ENCODE measurements at places on chromosomes 6 and 20.
A peak's percentile ranks its signal among the peaks of the same experiment; 100 is the strongest.

- no peak for DNase-seq
Measured at GRCh38 chr20:39270837-39271604, 308.9 kb downstream of the DHX35 start.

GRCh38 chr6:157761331-157761921, 61.6 kb upstream of the SNX9 start:
- DNase-seq, result no peak

- DNase-seq, result no peak
Measured at GRCh38 chr6:135281227-135281626, 100.1 kb downstream of the MYB start.

DNA sequence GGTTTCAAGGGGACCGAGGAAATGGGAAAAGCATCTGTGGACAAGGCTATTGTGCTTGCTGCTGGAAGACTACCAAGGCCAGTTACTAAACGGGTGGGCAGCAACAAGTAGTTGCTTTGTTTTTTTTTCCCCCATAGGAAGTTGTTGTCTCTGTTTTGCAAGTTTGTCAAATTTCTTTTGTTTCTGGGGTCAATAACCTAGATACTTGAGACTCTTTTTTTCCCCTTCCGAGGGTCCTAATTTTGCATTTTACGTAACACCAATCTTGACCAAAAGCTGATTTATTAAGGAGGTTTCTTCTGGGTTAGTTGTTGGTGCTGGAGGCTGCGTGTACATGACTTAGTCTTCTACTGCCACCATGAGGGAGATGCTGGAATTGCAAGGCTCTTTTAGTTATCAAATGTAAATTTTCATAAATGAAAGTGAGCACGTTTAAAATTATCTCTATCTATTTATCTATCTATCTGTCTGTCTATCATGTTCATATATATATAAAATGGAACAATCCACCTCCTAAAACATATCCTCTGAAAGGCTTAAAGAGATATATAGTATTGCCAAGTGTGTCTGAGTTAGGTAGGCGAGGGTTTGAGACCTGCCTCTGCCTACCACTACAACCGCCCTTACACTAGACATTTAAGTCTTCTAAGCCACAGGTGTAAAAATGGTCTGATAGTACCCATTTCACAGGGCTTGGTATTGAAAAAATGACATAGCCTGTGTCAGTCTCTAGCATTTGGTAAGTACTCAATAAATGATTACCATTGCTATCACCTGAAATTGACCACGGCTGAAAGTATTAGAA, 60.2 kb downstream of the GCLC start:
- DNase-seq, result peak; percentile 76

DNA sequence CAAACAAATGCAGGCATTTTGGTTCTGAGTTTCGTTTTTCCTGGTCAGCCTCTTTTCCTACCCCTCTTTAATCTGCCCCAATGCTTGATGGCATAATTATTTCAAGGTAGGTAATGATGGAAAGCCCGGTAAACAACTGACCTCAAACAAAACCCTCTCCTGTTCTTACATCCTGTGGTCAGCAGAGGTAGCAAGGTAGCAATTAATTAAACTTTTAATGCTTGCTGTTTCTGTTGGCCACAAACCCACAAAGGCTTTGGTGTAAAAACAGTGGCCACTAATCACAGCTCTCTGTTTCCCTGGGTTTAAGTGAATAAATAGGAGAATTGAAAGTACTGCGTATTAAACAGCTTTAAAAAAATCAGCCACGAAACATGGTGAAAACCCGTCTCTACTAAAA, 261.5 kb upstream of the SOX4 start:
- no peak for DNase-seq

GRCh38 chr6:84539122-84539856, 225.1 kb downstream of the TBX18 start:
- DNase-seq, result no peak

DNA sequence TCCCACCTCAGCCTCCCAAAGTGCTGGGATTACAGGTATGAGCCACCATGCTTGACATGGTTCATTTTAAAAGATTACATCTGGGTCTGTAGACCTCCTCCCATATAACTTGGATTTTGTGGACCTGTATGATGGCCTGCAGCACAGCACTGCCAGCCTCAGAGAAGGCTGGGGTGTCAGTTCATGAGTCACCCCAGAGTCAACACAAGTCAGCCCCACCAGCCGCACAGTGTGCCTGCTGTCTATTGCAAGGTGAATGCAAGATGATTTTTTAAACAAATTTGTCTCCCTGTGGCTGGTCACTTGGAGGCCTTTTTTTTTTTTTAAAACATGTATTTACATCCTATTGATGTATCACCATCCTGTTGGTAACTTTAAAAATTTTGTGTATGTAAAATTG, 76.7 kb downstream of the RREB1 start:
- no peak for DNase-seq

- DNase-seq, result no peak
Measured at GRCh38 chr20:40913224-40914185, 115.1 kb upstream of the TOP1 start.

DNA sequence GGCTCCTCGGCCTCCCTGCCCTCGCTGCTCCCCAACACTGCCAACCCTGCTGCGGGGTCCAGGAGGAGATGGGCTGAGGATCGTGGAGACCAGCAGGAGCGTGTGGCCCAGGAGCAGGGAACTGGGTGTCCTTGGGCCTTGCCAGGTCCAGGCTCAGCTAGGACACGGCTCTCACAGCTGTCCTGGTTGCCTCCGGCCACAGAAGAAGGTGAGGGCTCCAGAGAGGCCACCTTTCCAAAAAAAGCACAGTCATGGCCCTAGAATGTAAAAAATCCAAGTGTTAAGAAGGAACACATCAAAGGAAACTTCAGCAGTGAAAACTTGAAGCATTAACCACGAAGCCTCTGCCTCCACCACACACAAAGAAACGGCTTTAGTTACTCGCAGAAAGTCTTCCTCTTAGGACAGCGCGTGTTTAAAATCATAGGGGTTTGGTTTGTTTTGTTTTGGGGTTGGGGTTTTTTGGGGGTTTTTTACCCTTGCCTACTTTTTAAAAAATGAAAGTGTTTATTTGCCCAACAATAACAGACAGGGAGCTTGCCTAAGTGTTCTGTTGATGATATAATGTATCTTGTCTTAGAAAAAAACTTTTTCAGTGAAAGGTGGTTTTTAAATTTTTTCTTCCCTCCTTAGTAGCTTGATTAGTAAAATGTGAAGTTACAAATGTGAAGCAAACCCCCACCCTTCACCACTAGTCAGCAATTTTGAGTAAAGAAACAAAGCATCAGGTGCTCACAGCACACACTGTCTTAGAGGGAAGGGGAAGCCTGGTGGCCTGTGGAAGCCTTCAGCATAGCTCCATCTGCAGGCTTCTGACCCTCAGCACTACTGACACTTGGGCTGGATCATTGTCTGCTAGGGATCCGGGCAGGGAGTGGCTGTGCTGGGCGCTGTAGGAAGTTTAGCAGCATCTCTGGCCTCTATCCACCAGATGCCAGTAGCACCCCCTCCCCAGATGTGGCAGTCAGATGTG, 60.0 kb downstream of the PTPN1 start:
- no peak for DNase-seq

- DNase-seq, result no peak
Measured at GRCh38 chr6:43645613-43645964, 753 bp downstream of the RSPH9 start.

DNA sequence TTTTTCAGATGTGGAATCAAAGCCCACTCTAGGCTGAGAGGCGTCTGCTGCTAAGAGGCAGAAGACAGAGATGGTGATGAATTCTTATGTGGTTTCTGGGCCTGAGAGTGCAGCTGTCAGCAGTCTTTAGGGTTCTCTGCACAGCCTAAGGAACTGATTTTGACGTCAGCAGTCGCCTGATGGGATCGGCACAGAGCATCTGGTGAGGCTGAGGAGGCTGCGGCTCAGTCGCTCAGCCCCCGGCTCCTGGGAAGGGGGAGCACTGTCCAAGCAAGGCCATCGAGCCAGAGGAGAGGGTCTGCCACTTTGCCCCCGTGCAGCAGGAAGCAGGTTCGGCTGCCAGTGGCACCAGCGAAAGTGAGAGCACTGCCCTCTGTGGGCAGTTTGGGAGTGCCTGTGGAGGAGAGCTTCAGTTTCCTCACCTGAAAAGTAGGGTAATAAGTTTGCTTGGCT, 92.5 kb downstream of the TCP11 start:
- no peak for DNase-seq

GRCh38 chr20:20719411-20719810, 7.0 kb upstream of the RALGAPA2 start:
- no peak for DNase-seq

GRCh38 chr20:25723975-25724374, 27.3 kb upstream of the ZNF337 start:
- DNase-seq, result no peak

DNA sequence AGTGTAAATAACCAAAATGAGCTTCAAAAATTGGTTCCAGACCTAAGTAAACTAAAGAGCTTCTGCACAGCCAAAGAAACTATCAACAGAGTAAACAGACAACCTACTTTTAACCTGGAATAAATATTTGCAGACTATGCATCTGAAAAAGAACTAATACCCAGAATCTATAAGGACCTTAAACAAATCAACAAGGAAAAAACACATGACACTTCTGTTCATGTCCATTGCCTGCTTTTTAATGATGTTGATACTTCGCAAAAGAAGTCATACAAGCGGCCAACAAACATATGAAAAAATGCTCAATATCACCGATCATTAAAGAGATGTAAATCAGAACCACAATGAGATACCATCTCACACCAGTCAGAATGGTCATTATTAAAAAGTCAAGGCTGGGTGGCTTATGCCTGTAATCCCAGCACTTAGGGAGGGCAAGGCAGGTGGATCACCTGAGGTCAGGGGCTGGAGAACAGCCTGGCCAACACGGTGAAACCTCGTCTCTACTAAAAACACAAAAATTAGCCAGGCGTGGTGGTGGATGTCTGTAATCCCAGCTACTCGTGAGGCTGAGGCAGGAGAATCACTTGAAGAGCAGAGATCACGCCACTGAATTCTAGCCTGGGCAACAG, 42.5 kb upstream of the DST start:
- no peak for DNase-seq

DNA sequence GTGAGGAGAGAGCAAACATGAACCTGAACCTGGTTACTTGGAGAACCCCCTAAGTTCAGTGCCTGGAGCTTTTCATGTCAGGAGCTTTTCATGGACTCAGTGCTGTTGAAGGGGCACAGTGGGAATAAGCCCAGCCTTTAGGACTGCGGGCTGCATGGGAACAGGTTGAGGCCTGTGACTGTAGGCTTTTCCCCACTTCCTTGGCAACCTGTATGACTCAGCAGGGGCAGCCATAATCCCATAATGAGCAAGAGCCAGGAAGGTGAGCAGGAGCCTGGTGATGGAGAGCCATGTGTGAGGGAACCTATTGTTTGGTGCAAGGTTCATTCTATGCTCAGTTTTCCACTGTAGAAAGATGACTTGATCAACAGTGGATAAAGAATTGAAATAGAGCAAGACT, 23.4 kb downstream of the MEP1A start:
- no peak for DNase-seq

- no peak for DNase-seq
Measured at GRCh38 chr20:60486937-60487336, 528.7 kb downstream of the CDH26 start.

DNA sequence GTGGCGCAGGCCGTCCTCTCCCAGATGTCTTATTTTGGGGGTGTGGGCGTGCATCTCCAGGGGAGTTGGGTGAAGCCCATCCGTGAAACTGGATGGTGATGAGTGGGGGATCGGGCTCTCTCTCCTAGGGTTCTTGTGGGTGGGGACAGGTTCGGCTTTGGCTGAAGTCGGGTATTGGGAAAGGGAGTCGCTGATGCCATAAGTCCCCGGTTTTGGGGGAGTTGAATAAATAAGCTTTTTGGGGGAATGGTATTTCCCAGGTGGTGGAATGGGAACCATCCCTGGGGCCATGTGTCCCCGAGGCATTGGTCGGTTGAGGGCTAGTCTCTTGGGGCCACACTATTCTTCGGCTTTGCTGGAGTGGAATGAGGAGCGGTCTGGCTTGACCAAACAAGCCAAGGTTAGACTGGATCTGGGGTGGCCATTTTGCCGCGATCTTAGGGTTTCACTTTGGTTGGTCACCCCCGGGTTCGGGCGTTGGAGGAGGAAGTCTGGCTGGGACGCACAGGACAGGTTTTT, 481 bp downstream of the ZNF133 start:
- no peak for DNase-seq

- DNase-seq, result no peak
Measured at GRCh38 chr6:21046276-21046675, 512.0 kb downstream of the CDKAL1 start.

DNA sequence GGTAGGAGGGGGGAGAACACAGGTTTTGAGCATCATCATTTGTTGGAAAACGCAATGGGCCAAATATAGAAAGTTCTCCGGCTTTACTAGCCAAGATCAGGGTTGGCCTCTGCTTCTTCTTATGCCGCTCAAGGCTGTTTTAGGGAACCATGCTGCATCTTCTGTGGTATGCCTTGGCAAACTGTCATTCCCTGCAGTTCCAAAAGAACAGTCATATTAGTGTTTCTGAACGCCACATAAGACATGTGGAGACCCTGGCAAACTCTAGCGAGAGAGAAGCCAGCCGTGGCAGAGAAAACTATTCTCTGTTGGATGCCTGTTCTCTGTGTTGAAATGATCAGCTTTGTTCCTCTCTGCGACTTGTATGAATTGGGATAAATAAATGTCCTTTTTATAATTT, 10.8 kb downstream of the ACTR5 start:
- no peak for DNase-seq

DNA sequence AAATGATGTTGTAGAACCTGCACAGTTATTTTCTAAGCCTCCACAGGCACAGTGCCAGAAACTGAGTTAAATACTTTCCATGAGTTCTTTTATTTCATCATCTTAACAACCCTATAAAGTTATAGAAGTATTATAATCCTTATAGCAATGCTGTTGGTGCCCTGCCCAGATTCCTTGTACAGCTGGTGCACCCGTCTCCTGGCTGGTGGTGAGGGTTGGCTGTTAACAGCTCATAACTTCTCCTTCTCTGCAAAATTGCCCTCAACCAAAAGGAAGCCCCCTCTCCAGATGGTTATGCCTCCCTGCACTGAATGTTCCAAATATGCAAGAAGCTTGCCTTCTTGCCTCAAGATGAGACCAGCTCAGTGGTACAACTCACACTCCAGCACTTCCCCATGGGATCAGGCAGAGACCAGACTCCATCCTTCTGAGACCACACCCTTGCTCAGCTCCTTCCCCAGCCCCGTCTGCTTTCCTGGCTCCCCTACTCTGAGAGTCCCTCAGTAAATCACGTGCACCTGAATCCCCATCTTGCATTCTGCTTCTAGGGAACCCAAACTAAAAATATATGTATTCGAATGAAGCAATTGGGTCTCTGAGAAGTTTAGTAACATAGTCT, 304.4 kb upstream of the PLCB4 start:
- no peak for DNase-seq
